ENCODE measurements at places on chromosomes 4 and X. TPM values are rescaled to one million over a fixed set of nuclear protein-coding genes. Genes with fewer than 3 reads are reported as not detected.

GRCh38 chr4:146637621-146638332 lies 916 bp upstream of the POU4F2 start:
- DNase-seq, result no peak

DNA sequence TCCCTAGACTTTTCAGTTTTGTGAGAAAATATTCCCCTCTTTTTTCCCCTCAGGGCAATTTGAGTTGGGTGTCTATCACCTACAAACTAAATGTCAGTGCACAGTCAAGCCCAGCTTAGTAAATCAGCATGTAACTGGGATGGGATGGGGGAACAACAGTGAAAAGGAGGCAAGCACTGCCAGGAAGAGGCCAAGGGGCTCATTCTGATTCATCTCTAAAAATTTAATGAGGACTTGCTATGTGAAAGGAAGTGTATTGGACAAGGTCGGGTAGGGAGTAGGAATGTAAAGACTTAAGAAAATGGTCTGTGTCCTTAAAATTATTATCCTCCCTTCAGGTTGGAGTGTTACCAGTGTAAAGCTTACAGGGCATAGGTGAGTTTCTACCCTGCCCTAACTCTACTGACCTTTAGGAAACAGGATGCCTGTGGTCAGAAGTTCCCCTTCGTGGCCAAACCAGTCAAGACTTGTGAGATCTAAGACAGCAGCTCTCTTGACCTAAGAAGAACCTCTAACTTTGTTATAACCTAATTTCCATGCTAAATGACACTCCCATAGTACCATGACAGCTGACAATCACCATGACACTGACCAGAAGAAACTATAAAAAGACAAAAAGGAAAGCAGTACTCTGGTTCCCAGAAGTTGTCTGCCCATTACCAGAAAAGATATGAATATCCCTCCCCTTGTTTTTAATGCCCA lies 194.4 kb upstream of the LDB2 start:
- DNase-seq, result no peak

GRCh38 chrX:53768451-53768850 lies 81.9 kb upstream of the HUWE1 start:
- no peak for DNase-seq

DNA sequence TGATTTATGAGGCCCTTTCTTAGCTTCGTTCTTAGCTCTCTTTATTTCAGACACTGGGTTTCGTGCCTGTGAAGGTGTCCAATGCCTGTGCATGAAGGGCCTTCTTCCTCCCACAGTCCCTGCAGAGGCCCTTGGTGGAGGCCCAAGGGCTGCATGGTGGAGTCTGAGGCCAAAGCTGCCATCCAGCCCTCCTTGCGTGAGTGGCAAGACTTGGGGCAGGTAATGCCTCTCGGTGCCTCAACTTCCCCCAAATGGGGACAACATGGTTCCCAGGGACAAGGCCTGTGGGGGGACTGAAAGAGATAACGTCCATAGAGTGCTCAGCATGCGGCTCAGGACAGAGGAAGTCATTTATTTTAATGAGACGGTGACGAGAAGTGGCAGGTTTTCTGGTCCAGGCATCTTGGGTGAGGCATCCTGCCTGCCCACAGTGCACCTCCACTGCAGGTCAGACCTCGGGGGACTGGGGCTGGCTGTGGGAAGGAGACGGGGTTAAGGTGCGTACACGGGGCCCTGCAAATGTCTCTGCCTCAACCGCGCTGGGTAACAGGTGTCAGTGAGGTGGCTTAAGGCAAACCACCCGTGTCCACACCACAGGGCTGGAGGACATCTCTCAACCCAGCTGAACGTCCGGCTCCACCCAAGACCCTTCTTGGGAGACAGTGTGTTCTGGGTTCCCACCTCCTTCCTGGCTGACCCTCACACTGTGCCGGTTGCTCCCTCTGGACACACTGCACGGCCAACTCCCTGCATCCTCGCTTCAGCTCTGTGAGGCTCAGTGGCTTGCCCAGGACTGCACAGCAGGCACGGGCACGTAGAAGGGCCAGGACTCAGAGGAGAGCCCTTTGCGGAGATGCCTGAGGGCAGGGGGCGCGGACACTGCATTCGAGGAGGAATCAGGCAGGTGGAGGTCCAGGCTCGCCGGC lies 50.5 kb downstream of the PSAPL1 start:
- no peak for DNase-seq

DNA sequence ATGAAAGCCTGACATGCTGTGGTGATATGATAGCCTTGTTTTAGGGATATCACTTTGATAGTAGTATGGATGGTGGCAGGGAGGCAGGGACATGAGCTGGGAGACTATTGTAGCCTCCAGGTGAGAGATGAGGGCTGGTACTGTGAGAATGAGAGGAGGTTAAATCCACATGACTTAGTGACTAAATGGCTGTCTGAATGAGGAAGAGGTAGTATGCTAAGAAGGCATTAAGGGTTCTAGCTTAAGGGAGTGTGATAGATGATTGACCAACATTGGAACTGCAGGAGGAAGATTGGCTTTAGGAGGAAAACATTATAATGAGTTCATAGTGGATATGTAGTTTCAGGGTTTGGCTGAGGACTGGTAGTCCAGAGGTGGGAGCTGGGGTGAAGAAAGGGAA lies 195.0 kb upstream of the ANK2 start:
- DNase-seq, result no peak

GRCh38 chr4:86497131-86497530 lies 97.0 kb upstream of the PTPN13 start:
- no peak for DNase-seq

- peak; percentile 8 for DNase-seq
Observed at GRCh38 chrX:19017271-19017670, 33.4 kb upstream of the PHKA2 start.

DNA sequence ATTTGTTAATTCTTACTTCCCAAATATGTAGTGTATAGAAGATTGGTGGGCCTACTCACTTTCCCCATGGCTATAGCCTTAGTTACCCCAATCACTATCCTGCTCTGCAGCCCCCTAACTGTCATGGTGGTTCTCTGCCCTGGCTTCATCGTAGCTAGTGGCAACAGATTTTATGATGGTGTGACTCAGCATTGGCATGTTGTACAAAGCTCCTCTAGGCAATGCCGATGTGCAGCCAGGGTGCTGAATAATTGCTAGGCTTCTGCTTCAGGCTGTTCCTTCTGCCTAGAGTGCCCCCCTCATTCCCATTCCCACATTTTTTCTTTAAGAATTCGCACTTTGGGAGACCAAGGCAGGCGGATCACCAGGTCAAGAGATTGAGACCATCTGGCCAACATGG lies 35.2 kb downstream of the AFF2 start:
- DNase-seq, result no peak

GRCh38 chrX:111352424-111352823 lies 59.6 kb downstream of the DCX start:
- no peak for DNase-seq

DNA sequence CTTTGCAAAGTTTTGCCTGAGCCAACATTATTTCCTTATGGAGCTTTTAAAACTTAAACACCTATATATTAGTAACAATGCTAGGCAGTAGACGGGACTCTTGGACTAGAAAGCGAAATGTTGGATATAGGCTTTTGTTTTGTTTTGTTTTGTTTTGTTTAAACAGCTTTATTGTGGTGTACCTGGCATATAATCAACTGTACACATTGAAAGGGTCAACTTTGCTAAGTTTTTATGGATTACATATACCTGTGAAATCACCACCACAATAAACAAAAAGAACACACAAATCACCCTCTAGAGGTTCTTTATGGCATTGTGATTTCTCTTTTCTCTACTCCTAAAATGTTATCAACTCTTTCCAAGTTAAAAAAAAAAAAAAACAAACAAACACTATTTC lies 184.9 kb upstream of the LNX1 start:
- no peak for DNase-seq

DNA sequence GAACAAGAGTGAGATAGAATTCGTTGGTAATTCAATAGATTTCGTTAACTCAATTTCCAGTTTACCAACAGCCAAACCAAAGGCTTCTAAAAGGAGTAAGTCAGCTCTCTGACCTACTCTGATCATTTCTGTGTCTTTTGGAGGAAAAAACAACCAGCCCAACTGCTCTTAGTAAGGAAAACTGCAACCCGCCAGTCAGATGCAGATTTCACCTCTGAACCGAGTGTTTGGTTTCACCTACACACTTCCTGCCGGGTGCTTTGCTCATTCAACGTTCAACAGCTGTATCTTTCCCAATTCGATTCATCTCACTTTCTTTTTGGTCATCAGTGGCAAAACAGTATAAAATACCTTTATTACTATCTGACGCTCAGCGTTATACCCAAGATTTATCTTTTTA lies 24.5 kb downstream of the TMSB4X start:
- peak; percentile 62 for DNase-seq

- peak; percentile 1 for DNase-seq
Observed at GRCh38 chr4:147059064-147059731, 113.5 kb upstream of the TTC29 start.

DNA sequence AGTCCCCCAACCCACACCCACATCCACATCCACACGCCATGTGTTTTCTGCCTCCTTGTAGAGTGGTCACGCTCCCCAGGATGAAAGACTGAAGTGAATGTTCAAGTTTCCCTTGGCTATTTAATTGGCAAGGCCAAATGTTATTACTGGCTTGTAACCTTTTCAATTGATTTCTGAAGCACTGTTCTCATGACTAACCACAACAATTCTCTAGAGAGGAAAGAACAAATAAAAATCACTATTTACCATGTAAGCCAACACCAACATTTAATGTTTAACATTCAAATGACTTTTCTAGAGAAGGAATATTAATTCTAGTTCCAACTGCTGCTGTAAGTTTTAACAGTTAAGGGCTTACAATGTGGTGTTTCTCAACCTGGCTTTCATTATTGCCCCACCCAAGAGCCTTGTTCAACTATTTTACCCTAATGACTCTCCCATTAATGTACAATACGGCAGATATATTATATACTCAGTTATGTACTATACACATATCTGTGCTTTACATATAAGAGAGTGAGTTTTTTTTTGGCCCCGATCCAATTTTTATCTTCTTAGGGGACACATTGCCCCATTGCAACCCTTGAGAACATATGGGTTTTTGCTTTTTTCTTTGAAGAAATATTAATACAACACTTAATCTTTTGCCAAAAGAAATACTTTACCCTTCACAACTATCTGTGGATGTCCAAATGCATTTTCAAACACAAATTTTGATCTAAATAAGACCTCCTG lies 46.5 kb downstream of the RELL1 start:
- DNase-seq, result no peak

- no peak for DNase-seq
Observed at GRCh38 chr4:68865188-68865638, 49.4 kb downstream of the UGT2B10 start.

DNA sequence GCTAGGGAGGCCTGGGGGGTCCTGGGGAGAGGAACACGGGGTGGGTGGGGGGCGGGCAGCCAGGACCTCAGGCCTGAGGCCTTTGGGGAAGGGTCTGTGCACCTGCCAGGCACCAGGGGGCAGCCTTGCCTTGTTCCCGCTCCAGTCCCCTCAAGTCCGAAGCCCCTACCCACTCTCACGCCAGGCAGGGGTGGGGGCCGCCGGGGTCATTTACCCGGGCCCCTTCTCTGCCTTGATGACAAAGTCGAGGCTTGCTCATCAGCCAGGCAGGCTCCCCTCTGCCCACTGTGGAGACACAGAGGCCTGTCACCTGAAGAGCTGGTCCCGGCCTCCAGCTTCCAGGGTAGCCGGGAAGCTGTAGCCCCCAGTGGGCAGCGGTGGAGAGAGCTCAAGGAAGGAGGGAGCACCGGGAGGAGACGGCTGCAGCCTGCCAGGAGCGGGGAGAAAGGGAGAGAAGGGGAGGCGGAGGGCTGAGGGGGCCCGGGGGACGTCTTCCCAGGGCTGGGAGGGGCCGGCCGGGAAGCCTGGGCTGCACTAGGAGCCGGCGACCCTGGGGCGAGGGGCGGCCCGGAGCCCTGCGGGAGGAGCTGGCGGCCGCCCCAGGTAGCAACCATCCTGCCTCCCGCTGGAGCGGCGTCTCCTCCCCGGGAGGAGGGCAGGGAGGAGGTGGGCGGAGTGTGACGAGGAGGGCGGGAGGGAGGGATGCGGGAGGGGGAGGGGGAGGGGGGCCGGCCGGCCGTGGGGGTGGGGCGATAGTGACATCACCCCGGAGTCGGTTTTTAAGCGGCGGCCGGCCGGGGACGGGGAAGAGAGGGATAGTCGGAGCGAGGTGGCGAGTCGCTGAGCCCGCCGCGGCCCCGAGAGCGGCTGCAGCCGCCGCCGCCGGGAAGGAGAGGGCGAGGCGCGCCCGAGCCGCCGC lies at the start of gene SLC6A8:
Gene SLC6A8 (plus strand): TSS at position 806 of the 919 bp plus-strand sequence. CDS start 649 bp downstream, outside the sequence.
- DNase-seq, result peak; percentile 31

DNA sequence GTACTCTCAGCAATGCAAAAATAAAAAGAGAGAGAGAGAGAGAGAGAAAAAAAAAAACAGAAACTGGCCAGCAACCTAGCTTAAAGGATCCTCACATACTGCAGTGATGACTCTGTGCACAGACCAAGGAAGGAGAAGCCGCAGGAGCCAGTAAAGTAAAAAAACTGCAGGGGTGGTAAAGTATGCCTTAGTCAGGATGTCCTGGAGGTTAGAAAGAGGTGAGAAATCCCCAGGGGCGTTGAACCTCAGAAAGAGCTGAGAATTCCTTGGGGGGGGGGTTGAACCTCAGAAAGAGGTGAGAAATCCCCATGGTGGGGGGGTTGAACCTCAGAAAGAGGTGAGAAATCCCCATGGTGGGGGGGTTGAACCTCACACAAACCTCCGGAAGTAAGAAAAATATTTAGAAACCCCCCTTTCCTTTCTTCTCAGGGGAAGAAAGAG lies 48.0 kb downstream of the MAGEA9 start:
- no peak for DNase-seq

- no peak for DNase-seq
Observed at GRCh38 chr4:76709772-76710090, 188.2 kb downstream of the SOWAHB start.

- DNase-seq, result no peak
Observed at GRCh38 chr4:111454961-111455360, 690.3 kb upstream of the FAM241A start.

GRCh38 chr4:114658179-114658578 lies 59.6 kb downstream of the UGT8 start:
- DNase-seq, result no peak

Gene SPANXA2
- not detected for total RNA-seq

Gene TCEAL8
- total RNA-seq, result 32.6 TPM

Gene P2RY10
- total RNA-seq, result 15.1 TPM

Gene NCAPG
- 89.8 TPM for total RNA-seq

Gene MAGEC3
- not detected for total RNA-seq

Gene PRDM5
- 0.44 TPM for total RNA-seq

Gene DUSP9
- total RNA-seq, result not detected

Gene CCDC158
- not detected for total RNA-seq

Gene HUWE1
- 264 TPM for total RNA-seq

Gene IL2RG
- 33.6 TPM for total RNA-seq

Gene FOXR2
- not detected for total RNA-seq

Gene VEGFC
- total RNA-seq, result not detected

Measured in OCI-LY7 (cell line).